Stimulated activated CD4-positive, alpha-beta T cell treated with anti-CD3 and anti-CD28 coated beads, Interleukin-12 subunit alpha, Interleukin-12 subunit beta, amount 100 ng/mL, for 4 hours (primary cell): ENCODE measurements at places on chromosomes 12 and 14.

- no peak for DNase-seq
These were observed 145.3 kb downstream of the BCAT1 start for GRCh38 chr12:24803430-24804245.

DNA sequence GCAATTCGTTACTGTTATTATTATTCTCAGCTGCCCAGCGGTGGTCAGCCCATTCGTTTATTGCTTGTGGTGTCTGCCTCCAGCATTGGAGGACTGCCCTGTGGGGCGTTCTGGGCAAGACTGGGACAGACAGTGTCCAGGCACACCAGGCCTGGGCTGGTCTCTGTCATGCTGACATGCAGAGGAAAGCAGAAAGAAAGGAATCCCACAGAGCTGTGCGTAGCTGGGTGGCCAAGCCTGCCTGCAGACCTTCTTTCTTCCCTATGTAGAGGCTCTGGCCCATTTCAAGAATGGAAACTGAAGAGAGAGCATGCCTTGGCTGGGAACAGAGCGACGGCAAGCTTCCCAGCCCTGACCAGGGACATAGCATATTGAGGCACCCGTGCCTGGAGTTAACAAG lies 525.3 kb upstream of the TBX3 start:
- no peak for DNase-seq

DNA sequence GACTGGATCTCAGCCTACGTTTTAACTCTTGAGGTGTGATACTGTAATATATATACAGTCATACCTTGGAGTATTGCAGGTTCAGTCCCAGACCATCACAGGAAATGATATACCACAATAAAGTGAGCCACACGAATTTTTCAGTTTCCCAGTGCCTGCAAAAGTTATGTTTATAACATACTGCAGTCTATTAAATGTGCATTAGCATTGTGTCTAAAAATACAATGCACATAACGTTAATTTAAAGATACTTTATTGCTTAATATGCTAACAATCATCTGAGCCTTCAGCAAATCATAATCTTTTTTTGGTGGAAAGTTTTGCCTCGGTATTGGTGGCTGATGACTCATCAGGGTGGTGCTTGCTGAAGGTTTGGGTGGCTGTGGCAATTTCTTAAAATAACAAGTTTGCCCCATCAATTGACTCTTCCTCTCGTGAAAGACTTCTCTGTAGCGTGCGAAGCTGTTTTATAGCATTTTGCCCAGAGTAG lies 18.9 kb downstream of the PYROXD1 start:
- no peak for DNase-seq

- no peak for DNase-seq
These were observed 59.7 kb downstream of the FUT8 start for GRCh38 chr14:65472189-65472588.

- DNase-seq, result no peak
These were observed 5.0 kb upstream of the HOXC9 start for GRCh38 chr12:53995002-53995377.

DNA sequence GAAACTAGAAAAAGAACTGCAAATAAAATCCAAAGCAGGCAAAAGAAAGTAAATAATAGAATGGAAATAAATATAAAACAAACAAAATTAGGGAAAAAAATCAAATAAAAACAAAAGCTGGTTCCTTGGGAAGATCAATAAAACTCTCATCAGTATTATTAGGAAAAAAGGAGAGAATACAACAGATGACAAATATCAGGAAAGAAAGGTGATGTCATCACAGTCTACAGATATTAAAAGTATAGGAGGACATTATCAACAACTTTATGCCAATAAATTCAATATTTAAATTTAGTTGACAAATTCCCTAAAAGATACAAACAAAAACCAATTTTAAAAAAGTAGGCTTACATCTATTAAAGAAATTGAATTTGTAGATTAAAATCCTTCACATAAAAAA lies 107.4 kb upstream of the FOXN3 start:
- DNase-seq, result no peak

DNA sequence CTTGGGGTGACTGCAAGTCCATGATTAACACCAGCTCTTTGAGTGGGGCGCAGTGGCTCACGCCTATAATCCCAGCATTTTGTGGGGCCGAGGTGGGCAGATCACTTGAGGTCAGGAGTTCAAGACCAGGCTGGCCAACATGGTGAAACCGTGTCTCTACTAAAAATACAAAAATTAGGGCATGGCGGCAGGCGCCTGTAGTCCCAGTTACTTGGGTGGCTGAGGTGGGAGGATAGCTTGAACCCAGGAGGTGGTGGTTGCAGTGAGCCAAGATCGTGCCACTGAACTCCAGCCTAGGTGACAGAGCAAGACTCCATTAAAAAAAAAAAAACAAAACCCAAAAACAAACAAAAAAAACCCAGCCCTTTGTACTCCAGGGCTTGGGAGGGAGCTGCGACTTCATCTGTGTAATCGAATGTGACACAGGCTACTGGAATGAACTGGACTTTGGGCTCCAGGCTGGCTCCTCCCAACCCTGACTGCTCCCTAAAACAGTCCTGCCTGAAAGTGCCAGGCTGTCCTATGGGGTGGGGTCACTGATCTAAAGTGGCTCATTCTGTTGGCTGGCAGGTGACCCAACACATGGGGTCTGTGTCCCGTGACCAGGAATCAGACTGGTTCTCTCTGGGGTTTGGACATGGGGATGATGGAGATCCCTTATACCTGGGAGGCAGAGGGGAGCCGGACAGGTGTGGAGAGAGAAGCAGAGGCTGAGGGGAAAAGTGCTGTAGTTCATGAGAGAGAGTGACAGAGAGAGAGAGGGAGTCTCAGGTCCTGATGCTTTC lies 9.3 kb upstream of the C12orf43 start:
- no peak for DNase-seq

DNA sequence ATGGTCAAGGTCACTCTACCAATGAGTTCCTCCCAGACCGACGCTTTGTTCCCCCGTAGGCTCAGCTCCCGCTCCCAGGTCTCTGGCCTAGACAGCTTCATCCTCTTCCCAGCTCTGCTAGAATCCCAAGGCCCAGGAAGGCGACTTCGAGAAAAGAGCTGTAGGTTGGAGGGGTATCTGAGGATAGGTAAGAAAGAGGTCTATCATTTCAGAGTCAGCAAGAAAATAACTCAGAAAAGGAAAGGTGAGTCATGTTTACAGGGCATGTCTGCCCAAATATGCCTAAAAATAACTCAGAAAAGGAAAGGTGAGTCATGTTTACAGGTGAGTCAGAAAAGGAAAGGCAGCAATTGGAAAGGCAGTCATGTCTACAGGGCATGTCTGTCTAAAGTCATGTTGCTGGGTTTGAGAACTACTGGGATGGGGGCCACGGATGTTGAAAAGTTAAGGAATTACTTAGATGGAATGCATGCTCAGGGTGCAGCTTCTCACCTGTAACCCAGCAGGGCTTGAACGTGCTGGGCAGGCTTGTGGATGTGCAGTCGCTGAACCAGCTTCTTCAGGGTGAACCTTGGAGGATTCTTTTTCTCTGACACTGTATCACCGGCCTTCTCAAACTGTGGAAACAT lies 12.2 kb downstream of the TEP1 start:
- no peak for DNase-seq

- no peak for DNase-seq
These were observed 13.9 kb upstream of the CACNA2D4 start for GRCh38 chr12:1932264-1932777.

DNA sequence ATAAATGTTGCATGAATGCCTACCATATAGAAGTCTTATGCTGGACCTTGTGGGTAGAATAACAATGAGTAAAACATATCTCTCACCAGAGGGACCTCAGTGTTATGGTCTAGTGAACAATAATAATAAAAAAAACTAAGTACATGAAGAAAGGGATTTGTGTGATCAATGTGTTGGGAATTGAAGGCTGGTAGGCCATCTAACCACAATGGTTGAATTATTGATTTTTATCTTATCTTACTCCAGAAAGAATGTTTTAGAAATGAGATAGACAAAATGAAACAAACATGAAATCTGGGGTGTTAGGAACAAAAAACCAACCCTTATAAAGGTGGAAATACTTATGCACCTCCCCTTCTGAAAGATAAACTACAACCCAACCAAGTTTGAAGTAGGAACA lies 243.9 kb upstream of the LRIG3 start:
- DNase-seq, result no peak

DNA sequence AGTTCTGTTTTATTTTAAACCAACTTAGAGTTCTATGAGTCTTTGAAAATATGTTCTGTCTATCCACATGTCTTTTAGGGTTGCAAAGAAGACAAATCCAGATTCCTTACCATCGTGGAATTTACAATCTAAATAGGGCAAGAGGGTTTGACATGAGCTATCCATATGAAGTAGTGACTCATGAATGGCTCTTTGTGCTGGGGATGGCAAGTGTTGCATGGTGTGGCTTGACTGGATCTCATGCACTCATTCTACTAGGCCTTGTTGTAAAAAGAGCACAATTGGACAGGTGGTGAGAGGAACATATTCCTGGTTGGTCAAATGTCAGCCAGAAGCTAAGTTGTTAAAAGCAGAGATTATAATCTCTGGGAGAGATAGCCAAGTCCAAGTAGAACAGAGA lies 509.1 kb downstream of the DIO2 start:
- DNase-seq, result no peak

DNA sequence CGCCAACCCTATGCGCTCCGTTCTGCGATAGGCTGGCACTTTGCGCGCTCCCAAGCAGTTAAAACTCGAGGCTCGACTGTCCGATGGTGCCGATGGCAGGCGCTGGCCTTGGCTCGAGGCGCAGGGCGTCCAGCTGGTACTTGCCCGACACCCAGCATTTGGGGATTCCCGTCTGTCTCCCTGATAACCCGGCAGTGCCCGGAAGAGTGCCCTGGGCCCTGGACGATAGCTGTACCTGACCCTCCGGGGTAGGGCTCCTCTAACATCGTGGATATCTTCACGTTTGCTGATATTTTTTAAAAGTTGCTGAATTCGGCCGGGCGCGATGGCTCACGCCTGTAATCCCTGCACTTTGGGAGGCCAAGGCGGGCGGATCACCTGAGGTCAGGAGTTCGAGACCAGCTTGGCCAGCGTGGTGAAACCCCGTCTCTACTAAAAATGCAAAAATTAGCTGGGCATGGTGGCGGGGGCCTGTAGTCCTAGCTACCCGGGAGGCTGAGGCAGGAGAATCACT lies 908 bp upstream of the WIF1 start:
- DNase-seq, result no peak
